Transverse colon (tissue), 4 donors: ENCODE measurements at places on chromosomes 3 and 15.

GRCh38 chr15:27813139-27813538 is 286.0 kb downstream of the OCA2 start:
- no peak for DNase-seq

GRCh38 chr3:99253963-99254355 is 352.5 kb upstream of the DCBLD2 start:
- no peak for DNase-seq

DNA sequence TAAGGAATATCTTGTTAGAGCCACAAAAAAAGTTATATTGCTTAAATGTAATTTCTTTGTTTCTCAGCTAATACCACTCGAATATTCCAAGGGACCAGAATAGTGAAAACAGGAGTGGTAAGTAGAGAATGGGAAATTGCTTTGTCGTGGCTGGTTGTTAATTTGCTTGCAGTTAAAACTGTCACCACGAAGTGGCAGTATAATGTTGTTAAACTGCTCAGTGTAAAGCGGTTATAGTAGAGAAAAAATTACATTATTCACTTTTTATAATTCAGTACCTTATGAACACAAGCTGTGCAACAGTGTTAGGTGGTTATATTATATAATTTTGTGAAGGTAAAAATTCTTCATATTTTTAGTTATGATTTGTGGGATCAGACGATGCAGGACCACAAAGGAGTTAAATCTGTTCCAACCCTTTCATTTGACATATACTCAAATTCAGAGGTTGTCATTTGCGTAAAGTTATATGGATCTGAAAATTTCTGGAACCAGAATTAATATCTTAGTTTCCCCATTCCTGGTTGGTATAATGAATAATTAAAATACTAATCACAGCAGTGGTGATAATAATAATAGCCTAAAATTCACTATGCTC is 171.8 kb downstream of the FEZF2 start:
- no peak for DNase-seq

- DNase-seq: no peak
Observed at GRCh38 chr3:75224412-75224811, 439.7 kb upstream of the FRG2C start.

GRCh38 chr15:53434174-53434678 is 325.2 kb downstream of the WDR72 start:
- DNase-seq: no peak

GRCh38 chr15:71612869-71613268 is 197.5 kb upstream of the NR2E3 start:
- no peak for DNase-seq

DNA sequence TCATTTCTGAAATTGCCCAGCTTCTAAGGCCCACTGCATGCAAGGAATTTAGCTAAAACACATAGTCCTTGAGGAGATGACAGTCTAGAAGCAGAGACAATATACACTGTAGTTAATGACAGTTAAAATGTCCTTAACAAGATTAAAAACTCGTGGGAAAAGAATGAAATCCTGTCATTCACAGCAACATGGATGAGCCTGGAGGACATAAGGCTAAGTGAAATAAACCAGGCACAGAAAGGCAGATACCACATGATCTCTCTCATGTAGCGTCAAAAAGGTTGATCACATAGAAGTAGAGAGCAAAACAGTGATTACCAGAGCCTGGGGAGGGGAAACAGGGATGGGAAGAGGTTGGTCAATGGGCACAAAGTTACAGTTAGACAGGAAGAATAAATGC is 36.3 kb upstream of the GOLGA8J start:
- DNase-seq: no peak

GRCh38 chr3:118628704-118629341 is 405.8 kb downstream of the IGSF11 start:
- peak; percentile 58 for DNase-seq

GRCh38 chr3:22117751-22118346 is 366.8 kb upstream of the ZNF385D start:
- no peak for DNase-seq

- DNase-seq: no peak
Observed at GRCh38 chr3:160049988-160050387, 61.4 kb downstream of the IL12A start.

DNA sequence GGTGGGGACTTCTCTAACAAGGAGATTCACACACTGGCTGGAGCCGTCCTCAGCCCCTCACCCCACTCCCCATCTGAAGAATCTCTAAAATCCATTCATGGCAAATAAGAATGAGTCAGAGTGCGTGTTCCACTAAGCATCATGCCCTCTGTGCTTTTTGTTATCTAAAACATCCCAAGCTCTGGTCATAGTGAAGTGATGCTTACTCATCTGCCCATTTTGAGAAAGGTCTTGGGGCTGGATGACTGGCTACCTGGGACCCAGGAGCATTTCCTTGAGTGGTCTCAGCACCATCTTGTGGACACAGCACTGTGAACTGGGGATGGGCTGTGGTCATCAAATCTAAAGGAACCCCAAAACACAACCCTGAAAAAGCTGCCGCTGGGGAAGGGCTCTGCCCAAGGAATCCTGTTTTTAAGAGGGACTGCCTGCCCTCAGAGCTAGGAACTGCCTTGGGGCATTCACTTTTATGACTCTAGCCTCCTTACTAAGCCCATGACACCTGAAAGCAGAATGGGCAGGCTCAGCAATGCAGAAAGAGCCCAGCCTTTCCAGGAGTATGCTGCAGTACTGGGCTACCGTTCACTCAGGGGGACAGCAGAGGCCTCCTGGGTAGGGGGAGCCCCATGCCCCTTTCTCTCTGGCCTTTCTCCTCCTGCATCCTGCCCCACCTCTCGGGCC is 53.5 kb downstream of the ZBTB38 start:
- DNase-seq: no peak

- DNase-seq: no peak
Observed at GRCh38 chr15:62879770-62880169, 162.8 kb upstream of the TPM1 start.

DNA sequence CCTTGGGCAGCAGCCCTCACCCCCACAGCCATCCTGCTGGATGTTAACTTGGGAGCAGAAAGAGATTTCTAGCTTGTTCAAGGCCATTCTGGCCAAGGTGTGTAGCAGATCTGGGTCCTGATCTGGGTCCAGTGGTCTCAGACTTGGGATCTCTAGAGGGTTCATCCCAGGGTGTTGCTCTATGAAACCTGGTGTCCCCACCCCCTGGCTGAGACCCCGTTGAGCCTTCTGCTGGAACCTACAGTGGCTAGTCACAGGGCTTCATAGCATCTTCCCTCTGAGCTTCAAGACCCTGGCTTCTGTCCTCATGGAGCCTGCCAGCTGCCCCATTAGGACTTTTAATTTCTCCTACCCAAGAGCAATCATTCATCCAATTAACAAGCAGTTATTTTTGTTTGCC is 64.3 kb downstream of the EPHB1 start:
- no peak for DNase-seq

DNA sequence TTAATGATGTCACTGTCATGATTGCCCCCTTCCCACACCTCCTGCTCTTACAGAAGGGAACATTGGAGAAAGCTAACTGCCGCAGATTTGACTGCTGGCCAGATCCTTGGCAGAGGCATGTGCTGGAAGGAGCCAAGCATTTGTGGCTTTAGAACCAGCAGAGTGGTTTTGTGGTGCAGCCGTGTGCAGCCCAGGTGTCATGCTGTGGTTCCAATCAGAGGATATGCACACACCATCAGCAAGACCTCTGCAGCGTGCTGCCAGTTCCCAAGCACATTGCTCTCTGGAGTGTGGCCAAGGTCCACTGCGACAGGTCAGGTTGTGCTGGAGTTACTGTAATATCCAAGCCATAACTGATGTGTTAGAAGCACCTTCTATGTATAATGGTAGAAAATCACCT is 61.6 kb downstream of the OTOL1 start:
- no peak for DNase-seq

DNA sequence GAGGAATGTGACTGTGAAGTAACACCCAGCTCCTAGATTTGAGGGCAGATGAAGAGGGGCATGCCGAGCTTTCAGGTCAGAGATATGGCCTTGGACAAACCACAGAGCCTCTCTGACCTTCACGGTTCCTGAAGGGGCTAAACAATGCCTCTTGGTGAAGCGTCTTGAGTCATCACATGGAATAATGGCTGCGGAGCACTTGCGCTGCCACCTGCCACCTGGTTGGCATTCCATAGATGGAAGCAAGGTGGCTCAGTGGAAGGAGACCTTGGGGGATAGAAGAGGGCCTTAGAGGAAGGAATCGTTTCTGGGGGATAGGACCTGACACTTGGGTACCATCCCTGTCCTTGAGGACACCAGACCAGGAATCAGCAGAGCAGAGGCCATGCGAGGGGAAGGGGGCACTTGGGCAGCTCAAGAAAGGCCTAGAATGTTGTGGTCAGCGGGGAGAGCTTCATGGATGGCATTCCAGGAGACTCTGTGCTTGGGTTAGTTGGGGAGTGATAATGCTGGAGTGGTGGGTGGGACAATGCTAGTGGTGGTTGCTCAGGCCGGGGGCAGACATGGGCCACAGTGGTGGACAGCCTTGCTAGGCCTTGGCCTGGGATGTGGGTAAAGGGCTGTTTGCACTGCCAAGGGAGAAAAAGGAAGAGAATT is 12.6 kb downstream of the MRAS start:
- DNase-seq: no peak

DNA sequence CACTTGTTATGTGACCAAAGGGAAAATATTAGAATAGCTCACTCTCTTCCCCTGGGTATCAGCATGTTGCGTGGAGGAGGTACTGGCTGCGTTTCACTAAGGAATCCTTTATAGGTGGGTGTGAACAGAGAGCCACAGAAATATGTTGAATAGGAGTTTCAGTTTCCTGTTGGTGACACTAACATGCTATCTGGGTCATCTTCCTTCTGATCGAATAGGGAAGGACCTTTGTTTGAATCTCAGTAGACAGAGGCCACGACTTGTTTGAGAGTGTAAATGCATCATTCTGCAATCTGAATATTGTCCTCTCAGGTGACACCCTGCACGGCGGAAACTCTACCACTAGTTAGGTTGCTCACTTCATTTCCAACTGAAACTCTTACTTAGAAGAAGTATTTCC is 157.9 kb upstream of the SLC2A2 start:
- no peak for DNase-seq

DNA sequence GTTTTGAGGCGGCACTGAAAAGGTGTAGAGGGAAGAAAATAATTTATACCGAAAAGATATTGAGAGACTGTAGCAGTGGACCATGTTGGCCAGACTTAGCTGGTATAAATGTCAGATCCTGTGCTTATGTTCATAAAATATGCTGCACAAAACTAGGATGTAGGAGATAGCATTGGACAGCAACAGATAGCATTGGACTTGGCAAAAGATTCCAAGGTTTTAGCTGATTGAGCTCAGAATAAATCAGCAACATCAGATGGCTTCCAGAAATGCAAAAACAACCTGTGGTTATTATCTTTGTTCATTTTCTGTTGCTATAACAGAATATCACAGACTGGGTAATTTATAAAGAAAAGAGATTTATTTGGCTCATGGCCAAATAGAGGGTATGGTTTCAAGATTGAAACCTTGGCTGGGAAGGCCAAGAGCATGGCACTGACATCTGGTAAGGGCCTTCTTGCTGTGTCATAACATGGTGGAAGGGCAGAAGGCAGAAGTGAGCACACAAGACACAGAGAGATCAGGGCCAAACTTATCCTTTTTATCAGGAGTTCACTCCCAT is 34.7 kb downstream of the SLC28A1 start:
- no peak for DNase-seq

- no peak for DNase-seq
Observed at GRCh38 chr3:12299026-12299425, 10.2 kb downstream of the PPARG start.

- no peak for DNase-seq
Observed at GRCh38 chr3:79047581-79047980, 720.2 kb downstream of the ROBO1 start.

DNA sequence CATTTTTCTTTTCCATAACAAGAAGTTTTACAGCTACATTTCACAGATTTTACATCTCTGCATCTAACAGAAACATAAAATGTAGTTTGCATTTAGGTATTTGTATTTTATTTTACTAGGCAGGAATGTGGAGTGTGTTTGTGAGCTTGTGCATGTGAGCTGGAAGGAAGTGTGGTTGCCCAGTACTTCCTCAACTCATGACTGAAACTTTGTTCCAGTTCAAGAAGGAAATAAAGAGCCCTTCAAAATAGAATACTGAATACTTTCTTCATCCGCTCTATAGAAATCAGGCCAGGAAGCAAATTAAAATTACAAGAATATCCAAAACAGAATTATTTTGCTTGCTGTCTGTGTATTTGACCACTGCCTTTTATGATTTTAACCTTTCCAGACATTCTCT is 81.3 kb downstream of the CHL1 start:
- DNase-seq: no peak

- DNase-seq: no peak
Observed at GRCh38 chr3:42023380-42023779, 61.5 kb upstream of the ULK4 start.

GRCh38 chr3:177729956-177730681 is 532.8 kb upstream of the TBL1XR1 start:
- DNase-seq: no peak

GRCh38 chr15:61195116-61196002 is 33.7 kb downstream of the RORA start:
- DNase-seq: no peak

DNA sequence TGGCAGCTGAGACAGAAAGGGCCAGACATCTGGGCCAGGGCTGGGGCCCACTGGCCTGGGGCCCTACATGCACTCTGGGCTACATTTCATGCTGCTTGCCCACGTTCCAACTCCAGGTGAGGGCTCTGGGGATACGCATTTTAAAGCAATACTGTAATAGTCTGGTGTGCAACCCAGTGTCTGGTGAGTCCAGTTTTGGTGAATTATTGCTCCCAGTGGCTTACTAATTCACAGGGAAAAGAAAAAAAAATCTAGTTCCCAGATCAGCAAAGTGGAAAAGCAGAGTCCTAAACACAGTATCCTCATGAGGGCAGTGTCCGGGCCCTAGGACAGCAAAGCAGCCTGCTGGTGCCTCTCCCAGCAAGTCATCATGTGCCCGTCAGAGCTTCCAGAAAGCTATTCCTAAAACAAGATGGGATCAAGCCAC is 82.4 kb downstream of the CCNL1 start:
- no peak for DNase-seq

GRCh38 chr3:169344465-169344864 is 319.0 kb downstream of the MECOM start:
- no peak for DNase-seq

- no peak for DNase-seq
Observed at GRCh38 chr15:81809543-81809942, 236.3 kb downstream of the MEX3B start.

DNA sequence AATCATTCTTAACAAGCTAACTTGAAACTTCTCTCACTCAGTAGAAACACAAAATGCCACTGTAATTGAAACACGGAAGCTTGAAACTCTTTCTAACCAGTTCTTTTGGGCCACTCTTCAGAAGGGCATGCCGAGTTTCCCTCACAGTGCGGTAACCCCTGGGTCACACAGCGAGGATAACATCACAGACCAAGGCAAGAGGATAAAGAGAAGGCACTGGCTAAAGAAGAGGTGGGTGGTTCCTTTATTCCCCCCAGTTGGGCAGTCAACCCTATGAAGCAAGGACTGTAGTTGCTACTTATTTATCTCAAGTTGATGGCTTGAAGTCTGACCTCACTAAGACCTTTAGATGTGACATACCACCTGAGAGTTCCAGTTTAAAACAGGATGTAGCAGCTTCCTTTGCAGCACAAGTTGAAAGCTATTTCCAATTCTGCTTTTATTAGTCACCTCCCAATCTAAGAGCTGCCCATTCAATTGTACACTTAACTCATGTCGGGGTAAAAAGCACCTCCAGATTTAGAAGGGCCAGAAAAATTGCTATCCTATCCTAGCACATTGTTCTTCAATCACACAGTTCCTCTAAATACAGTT is 272.4 kb downstream of the TIGIT start:
- DNase-seq: no peak
